SHP77 treated with DMSO at 0.1 percent for 48 hours (cell line): ENCODE measurements at places on chromosomes 16 and 17.

DNA sequence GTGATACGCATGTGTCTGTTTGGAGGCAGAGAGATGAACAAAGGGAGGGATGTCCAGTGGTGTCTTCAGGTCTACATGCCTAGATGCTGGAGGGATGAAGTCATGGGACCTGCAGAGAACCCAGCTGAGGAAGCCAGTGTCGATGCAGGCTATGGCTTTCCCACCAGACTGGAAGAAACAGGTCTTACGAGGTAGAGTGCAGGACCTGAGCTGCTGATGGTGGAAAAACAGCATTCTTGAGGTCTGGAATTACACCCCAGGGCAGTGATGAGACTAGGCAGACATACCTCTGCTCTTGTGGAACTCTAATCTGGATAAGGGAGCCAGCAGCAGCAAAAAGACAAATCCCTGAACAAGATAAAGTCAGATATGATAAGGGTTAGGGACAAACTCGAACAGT is 37.4 kb downstream of the ARSG start:
- DNase-seq: no peak

DNA sequence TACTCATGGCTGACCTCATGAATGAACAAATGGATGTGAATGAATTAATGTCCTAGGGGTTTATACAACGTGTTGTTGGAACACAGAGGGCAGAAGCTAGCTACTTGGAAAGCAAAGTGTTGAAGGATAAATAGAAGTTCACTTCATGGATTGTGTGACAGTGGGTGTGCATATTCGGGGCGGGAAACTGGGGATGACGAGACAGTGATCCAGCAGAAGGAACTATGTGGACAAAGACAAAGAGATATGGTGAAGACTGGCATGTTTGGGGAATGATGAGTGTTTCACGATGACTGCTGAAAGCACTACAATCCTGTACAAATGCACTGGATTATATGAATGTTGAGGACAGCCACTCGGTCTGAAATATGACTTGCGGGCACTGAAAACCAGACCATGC is 250.5 kb upstream of the C16orf82 start:
- DNase-seq: no peak

GRCh38 chr16:81608523-81609209 is 164.1 kb downstream of the CMIP start:
- no peak for DNase-seq

DNA sequence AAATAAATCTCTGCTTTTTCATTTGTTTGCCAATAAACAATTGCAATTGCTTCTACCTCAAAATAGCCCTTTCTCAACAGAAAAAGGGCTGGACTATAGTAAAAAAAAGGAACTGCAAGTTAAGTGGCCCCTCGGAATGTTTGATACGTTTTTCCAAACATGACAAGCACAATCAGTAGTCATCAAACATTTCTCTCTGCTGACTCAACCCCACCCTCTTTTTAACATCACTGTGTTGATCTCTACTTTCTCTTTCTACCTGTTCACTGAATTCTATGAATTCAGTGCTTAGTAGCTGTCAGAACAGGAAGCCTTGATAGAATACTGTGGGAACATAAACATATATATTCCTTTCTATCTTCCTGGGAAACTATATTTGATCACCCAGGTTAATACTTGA is 116.5 kb upstream of the AXIN2 start:
- DNase-seq: no peak

- DNase-seq: peak; percentile 12
Observed at GRCh38 chr16:77971306-77972061, 50.9 kb upstream of the CLEC3A start.

DNA sequence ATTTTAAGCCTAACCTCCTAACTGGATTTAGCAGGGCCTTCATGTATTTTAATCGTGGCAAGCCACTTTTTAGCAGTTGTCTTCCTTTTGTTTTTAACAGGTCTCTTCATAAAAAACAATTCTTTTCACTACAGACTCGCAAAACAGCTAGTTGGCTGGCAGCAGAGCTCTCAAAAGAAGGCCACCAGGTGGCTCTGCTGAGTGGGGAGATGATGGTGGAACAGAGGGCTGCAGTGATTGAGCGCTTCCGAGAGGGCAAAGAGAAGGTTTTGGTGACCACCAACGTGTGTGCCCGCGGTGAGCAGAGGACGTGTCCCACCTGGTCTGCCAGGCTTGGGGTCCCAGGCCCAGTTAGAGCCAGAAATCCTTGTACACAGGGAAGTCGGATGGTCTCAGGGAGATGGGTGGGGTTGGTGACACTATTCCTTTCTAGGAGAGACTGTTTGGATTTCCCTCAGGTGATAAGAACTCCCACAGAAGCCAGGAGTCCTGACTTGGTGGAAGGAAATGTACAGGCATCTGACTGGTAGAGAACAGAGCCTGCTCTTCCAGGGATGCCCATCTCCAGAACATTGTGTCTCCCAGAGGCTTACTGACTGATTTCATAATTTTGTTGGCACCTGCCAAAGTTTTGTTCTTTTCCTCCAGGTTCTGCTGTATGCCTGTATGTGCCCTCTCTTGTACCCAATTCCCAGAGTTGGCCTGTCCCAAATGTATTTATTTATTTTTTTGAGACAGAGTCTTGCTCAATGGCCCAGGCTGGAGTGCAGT is 14.9 kb upstream of the DDX19A start:
- no peak for DNase-seq

GRCh38 chr17:7137171-7137943 is 22.7 kb upstream of the ASGR2 start:
- no peak for DNase-seq

- DNase-seq: no peak
Observed at GRCh38 chr17:64214950-64215349, 48.1 kb downstream of the TEX2 start.

DNA sequence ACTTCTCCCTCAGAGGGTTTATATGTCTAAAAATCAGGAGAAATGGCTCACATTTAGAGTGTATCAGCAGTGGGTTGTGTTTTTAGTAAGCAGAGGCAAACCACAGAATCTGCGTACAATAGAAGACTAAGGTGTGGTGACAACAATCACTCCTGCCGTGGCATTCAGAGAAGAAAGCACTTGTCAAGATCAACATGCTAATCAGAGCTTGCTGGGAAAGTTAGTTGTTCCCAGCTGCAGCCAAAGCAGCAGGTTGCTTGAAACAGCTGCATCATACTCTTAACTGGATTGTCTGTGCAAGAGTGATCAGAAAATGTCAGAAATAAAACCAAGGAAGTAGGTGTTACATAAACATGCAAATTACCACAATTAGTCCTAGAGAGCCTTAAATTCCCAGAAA is 616.4 kb downstream of the CDH8 start:
- DNase-seq: no peak

DNA sequence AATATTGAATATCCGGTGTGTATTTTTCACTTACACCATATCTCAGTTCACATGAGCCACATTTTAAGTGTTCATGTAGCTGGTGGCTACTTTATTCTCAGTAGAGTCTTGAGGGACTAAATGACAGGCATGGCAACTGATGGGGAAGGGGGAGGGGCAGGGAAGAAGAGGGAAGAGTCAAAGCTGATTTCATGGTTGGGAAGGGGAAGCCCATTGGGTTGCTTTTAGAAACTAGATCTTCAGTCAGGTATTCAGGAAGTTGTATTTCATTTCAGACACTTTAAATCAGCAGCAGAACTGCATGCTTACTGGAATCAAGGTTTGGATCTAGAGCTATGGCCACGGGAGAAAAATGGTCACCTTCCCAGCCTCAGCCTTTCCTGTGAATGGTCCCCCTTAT is 2.9 kb upstream of the WIPI1 start:
- DNase-seq: no peak

DNA sequence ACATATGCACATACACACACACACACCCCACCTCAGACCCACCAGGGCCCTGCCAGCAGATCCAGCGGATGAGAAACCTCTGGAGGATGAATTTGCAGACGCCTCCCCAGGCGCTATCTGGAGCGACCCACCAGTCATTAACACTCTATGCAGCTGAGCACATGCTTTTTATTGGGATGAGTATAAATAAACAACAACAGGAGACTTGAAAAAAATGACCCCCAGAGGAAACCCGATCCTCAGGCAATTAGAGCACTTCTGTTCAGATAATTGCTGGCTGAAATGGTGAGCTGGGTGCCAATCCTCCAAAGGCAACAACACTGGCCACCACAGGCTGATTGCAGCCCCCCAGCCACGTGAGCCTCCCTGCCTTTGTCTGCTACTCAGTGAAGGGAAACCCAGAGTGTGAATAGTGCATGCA is 32.9 kb downstream of the DYNLRB2 start:
- DNase-seq: no peak

DNA sequence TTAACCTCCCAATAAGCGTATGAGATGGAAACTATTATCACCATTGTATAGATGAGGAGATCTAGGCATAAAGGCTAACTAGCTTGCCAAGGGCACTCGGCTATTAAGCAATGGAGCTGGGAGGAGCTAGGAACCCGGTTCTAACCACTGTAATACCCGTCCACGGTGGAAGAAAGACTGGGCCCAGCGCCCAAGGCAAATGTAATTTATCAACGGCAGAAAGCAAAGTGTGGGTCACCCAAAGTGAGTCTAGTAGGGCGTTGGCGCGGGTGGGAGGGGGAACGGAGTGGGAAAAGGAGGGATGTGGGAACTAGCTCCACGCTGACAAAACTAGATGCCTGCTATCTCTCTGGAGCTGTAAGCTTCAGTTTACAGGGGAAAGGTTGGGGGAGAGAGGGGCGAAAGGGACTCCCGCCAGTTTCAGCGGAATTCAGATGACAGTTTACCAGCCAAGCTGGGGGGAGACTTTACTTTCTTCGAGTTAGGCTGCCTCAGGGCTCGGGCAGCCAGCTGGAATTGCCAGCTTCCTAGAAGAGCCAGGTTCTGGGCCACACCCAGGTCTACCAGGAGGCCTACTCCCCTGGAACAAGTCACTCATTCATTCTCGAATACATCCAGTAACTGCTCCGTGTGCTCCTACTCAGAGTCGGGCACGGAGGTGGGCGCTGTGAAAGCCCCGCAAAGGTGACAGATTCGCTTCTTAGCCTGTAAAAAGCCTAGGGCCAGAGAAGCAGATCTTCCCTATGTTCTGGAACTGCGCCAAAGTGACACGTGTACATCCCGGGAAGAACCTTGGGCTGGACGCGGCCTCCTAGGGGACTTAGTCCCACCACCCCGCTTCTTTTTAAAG is 837 bp downstream of the LRRC59 start:
- no peak for DNase-seq

GRCh38 chr16:52825892-52826291 is 226.8 kb downstream of the CHD9NB start:
- DNase-seq: peak; percentile 80

DNA sequence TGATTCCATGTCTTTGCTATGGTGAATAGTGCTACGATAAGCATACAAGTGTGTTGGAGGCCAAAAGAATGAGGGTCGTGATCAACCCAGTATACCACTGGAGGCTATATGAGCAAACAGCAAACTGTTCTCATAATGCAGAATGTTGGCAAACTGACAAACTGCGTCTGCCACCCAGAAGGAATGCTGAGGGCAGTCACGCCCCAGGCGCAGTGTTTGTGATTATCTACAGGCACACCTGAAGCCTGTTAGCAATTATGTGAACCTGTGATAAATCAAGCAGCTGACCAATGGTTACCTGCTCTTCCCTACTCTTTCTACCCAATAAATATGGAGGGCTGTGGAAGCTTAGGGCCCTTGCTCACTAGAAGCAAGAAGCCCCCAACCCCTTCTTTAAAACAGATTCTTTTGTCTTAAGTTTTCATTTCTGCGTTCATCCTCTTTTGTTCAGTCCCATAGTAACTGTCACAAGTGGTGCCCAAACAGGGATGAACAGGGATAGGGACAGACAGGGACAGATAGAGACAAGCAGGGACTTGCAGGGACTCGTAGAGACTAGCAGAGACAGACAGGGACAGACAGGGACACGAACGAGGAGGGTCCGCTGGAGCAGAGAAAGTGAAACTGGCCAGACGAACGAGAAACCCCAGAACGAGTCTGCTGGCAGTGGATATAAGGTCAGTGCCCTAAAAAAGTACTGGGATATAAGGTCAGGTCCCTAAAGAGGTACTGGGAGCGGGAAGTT is 25.1 kb downstream of the CD300LG start:
- no peak for DNase-seq

DNA sequence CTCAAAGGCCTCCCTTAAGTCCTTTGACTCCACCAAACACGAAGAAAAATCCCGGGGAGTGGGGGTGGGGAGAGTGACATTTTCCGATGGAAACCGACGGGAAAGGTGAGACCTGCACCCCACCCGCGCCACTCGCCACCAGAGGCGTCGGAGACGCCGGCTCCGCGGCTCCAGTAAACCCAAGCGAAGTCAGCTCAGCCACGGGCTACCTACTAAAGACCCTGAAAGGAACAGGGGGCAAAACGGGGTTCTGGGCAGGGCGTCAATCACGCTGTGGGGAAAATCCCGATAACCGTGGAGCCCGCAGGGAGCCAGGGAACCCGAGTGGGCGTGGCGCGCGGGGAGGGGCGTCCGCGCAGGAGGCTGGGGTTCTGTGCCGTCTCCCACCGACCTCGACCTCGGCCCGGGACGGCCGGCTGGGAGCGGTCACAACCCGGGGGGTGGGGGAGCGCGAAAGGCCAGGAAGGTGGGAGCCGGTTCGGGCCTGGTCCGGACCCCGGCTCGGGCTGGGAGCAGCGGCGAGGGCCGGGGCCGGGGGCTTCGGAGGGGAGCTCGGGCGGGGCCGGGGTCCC is 565 bp downstream of the WDR45B start:
- no peak for DNase-seq

DNA sequence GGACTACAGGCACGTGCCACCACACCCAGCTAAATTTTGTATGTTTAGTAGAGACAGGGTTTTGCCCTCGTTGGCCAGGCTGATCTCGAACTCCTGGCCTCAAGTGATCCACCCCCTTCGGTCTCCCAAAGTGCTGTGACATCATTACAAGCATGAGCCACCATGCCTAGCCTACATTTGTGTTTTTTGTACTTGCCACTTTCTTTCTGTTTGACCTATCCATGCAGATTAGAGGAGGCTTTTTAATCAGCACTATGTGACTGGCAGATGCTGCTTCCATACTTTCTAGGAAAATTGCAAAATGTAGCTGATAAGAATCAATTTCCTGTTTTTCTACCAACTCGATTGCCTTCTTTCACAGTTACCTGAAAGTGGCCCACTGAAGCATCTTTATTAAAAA is 57.3 kb downstream of the B9D1 start:
- no peak for DNase-seq

GRCh38 chr16:69476920-69477443 is 52.6 kb downstream of the CYB5B start:
- no peak for DNase-seq

- DNase-seq: no peak
Observed at GRCh38 chr16:88131966-88132365, 180.7 kb downstream of the BANP start.
